NCI-H1048 (cell line): ENCODE measurements at places on chromosomes 2 and 18.

DNA sequence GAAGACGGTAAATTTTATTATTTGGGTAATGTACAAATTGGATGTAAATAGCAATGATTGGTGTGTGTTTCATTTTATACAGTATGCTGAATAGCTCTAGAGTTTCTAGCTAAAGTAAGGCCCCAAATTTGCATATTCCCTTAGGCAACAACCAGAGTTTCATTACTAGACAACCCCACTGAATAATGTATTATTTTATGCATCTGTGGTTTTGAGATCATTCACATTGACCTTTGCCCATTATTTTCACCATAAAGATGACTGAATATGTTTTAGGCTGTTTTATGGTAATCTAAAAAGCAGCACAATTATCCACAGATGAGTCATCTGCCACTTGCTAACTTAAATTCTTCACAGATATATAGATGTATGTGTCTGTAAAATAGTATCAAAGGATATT is 44.5 kb upstream of the C2orf74 start:
- DNase-seq: peak; percentile 74

DNA sequence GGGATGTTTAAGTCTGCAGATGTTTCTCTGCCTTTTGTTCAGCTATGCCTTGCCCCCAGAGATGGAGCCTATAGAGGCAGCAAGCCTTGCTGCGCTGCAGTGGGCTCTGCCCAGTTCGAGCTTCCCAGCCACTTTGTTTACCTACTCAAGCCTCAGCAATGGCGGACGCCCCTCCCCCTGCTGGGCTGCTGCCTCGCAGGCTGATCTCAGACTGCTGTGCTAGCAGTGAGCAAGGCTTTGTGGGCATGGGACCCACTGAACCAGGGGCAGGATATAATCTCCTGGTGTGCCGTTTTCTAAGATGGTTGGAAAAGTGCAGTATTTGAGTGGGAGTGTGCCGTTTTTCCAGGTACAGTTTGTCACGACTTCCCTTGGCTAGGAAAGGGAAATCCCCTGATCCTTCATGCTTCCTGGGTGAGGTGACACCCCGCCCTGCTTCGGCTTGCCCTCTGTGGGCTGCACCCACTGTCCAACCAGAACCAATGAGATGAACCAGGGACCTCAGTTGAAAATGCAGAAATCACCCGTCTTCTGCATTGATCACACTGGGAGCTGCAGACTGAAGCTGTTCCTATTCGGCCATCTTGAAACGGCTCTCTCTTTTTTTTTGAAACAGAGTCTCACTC is 27.6 kb upstream of the ADAM23 start:
- no peak for DNase-seq

DNA sequence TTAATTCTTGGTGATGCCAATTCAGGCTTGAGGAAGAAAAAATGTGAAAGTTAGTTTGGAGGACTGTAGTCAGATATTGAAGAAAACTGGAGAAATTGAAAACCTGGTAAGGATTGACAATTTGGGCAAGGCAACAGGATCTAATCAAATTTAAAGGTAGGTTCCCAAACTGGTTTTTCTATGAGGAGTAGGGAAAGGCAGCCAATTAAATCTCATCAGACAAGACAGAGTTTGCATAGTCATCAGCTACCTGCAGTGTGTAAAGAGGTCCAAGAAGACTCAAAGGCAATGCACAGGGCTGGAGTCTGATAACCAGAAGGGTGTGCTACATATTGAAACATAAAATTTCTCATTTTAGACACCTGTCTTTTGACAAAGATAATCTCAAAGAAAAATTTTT is 16.0 kb upstream of the CAB39 start:
- DNase-seq: no peak

GRCh38 chr2:227855440-227855839 is 16.0 kb upstream of the DAW1 start:
- DNase-seq: no peak

DNA sequence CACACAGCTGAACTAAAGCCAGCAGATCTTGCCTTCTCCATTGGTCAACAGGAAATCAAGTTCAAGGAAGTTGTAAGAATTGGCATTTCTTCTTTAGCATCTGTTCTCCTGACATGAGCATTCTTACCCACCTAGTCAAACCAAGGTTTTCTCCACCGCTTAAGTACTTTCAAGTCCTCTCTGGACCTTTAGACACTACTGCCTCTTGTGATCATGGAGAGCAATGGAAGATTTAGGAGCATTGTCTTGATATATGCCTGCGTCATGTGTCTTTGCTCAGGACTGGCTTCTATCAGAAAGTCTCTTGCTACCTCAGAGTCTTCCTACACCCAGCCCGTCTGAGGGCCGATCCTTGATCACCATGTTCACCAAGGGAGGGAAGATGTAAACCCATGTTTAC is 262.2 kb downstream of the PHLPP1 start:
- DNase-seq: no peak

DNA sequence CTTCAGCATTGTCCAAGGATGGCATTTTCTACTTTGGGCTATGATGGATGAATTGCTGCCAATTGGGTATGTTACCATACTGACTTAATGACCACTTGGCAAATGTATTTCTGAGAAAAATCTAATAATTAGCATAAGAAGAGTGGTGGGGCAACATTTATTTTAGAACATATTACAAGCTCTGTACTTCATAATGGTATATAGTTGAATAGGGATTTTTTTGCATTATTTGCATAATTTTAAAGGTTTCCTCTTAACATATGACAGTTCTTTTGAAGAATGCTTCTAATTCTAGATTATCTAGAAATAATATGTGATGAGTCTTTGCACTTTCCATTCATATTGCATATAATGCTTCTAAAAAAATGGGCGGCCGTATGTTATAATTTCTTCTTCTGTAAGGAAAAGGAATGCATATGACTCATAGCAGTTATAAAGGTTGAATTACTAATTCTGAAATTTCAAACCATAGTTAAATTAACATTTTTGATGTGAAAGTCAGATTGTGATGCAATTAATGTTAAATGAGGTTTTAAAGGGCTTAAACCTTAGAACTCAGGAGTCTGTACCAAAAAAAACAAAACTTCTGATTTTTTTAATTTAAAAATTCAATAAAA is 1652.3 kb upstream of the SLC39A10 start:
- no peak for DNase-seq

DNA sequence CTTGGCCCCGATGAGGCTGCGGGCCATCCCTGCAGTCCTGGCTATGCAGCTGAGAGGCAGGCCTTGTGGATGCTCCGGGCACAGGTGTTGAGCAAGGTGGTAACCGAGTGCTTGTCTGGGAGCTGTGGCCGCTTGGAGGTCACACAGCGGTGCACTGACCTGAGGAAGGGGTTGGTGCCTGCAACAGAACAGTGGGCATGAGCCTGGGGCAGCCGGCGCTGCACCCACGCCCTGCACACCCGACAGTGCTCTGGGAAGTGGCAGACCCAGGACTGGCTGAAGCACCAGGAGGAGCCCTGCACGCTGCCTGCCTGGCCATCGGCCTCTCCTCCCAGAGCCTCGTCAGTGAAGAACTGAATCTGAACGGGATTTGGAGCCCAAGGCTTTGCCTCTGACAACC is 8.2 kb upstream of the POTEE start:
- DNase-seq: no peak

DNA sequence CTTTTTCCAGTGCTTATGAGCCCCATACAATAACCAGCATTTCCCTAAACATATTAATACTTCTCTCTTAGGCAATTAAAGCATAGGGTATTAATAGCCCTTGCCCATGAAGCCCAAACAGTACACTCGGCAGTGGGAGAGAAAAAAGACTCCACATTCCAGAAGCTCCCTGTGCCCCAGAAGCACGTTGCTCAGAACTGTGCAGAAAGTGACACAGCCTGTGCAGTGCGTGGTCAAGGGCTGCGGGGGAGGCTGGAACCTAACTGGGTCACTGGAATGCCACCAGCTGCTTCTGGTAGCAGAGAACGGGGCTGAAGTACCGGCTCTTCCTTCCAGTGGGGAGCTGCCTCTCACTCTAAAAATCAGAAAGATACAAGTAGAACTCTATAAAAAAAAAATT is 32.7 kb downstream of the EIPR1 start:
- no peak for DNase-seq

DNA sequence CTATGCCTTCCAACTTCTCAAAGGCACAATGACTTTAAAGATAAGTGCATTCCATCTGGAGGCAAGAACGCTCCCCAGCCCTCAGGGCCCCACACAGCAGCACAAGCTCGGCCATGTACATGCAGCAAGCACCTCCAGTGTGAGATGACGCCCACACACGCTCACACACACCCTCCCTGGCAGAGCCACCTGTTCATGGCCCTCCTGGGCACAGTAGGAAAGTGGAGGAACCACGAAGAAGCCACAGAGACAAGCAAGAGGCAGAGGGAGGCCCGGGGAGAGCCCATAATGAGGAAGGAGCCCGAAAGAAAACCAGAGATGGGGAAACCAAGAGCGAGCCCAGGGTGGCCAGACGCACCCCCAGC is 21.7 kb downstream of the BIN1 start:
- DNase-seq: no peak

GRCh38 chr2:221286406-221286805 is 285.7 kb downstream of the EPHA4 start:
- no peak for DNase-seq

GRCh38 chr2:133755480-133756300 is 187.4 kb upstream of the NCKAP5 start:
- DNase-seq: no peak

DNA sequence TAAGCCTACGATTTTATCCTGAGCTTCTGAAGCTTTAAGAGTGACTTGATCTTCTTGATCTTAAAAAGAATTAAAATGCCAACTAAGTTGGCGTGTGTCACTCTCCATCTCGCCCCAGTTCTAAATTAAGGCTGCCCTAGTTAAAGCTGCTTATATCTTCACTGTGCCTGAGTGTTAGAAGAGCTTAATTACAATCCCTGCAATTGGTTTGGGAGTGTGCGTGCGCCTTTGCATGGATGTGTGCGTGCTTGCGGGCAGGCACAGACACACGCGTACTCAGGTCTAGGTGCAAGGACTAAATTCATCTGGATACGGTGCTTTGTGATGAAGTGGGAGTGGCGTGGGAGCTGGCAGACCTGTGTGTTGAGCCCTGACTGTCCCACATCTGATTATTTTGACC is 201.5 kb downstream of the FAM210A start:
- no peak for DNase-seq

GRCh38 chr2:121682396-121683298 is 33.4 kb upstream of the CLASP1 start:
- no peak for DNase-seq

- DNase-seq: no peak
These were observed 474.9 kb upstream of the TCF4 start for GRCh38 chr18:56062931-56063330.

DNA sequence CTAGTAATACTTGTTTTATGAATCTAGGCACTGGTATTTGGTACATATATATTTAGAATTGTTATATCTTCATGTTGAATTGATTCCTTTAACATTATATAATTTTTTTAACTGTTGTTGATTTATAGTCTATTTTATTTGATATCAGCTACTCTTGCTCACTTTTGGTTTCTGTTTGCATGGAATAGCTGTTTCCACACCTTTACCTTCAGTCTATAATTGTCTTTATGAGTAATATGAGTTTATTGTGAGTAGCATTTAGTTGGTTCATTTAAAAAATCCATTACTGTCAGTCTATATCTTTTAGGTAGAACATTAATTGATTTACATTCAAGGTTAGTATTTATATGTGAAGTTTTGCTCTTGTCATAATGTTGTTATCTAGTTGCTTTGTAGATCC is 58.6 kb downstream of the SMCHD1 start:
- DNase-seq: no peak

- no peak for DNase-seq
These were observed 127.8 kb downstream of the MREG start for GRCh38 chr2:215885536-215885935.

DNA sequence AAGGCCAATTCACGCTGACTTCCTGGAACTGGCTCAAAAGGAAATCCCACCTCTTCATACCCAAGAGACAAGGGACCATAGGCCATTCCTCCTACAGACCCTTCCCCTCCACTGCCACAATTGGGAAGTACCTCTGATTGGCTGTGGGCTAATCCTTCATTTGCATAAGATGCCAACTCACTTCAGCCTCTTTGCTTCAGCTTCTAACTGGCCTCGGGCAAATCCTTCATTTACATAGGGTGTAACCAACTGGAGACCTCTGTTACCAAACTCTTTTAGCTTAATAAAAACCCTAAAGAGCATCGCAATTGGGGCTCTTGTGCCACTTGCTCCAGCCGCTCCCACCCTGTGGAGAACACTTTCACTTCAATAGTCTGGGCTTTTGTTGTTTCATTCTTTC is 38.2 kb downstream of the MC2R start:
- DNase-seq: peak; percentile 17

- no peak for DNase-seq
These were observed 27.1 kb upstream of the PIEZO2 start for GRCh38 chr18:11176481-11176881.

- no peak for DNase-seq
These were observed 118.5 kb downstream of the KCNS3 start for GRCh38 chr2:17996978-17997377.

DNA sequence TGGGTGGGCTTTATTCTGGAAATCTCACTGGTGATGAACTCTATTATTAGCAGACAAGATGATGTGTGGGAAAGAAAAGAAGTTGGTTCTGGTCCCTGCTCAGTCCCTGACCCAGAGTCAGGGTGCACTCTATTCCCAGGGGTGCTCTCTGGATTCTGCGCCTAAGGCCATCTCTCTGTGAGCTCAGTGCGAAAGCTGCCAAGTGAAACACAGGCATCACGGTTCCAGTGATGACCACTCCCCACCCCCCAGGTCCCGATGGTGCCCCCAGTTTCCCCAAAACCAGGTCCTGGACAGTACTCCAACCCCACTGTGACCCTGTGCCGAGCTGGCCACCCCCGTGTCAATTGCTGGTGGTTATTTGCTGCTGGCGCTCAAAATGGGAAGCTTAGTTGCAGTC is 30.1 kb downstream of the RHOB start:
- no peak for DNase-seq
